ENCODE measurements at places on chromosomes 3 and 15. TPM values are rescaled to one million over a fixed set of nuclear protein-coding genes. Genes with fewer than 3 reads are reported as not detected.

DNA sequence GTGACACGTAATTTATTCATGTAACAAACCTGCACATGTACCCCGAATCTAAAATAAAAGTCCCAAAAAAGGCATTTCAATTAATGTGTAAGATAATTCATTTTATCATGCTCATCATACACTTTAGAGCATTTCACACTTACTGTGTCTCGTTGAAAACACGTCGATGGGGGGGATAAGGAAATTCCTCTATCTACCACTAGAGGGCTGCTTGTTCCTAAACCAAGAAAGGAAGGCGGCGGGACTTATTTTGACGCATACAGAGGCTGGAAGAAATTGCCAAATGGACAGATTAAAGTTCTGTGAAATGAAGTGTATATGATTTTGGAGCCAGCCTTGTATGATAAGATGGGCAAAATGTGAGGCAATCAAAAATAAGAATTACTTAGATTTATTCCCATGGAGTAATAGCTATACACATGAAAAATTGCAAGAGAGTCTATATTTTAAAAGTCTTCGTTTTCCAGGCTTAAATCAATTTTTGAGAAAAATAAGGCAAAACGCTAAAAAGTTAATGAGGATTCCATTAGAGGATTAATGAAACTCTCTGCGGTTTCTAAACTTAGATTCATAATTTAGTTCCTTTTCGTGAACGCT is 346.8 kb downstream of the CNTN3 start:
- peak; percentile 20 for DNase-seq
- no peaks in the 10 kb centered on the region for H3K4me1 ChIP-seq
- no peaks in the 10 kb centered on the region for H3K36me3 ChIP-seq
- no peaks in the 10 kb centered on the region for H3K27me3 ChIP-seq

Gene AMT
- polyA plus RNA-seq: 31.4 TPM

Gene GRAMD2A
- not detected for polyA plus RNA-seq

Gene DUOX2
- polyA plus RNA-seq: 0.35 TPM

Gene PLA2G4E
- not detected for polyA plus RNA-seq

DNA sequence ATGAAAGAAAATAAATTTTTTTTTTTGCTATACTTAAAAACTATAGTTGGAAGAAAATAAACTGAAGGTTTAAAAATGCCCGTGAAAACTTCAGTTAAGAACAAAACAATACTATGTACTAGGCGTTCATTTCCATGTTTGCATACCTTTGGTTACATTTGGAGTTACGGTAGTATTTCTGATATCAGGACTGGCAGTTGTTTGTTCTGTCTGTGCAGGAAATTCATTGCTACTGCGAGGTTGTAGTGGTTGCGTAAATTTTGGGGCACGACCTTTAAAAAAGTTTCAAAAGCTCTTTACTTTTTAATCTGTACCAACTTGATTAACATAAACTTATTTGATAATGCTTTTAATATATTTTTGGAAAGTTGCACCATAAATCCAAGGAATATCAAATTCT is 47.9 kb downstream of the ST3GAL6 start:
- H3K27ac ChIP-seq: no peak overlapping the region
- peaks cover 7% of the 10 kb centered on the region for H3K36me3 ChIP-seq
- DNase-seq: no peak
- H3K27me3 ChIP-seq: no peaks in the 10 kb centered on the region

- H3K4me1 ChIP-seq: peaks cover 4% of the 10 kb centered on the region
- no peak overlapping the region for H3K4me3 ChIP-seq
- H3K36me3 ChIP-seq: no peaks in the 10 kb centered on the region
- DNase-seq: no peak
Measured at GRCh38 chr15:67202991-67203390, 51.5 kb downstream of the AAGAB start.

- no peaks in the 10 kb centered on the region for H3K27me3 ChIP-seq
- no peak for DNase-seq
Measured at GRCh38 chr3:156518726-156519125, 36.2 kb downstream of the SSR3 start.

DNA sequence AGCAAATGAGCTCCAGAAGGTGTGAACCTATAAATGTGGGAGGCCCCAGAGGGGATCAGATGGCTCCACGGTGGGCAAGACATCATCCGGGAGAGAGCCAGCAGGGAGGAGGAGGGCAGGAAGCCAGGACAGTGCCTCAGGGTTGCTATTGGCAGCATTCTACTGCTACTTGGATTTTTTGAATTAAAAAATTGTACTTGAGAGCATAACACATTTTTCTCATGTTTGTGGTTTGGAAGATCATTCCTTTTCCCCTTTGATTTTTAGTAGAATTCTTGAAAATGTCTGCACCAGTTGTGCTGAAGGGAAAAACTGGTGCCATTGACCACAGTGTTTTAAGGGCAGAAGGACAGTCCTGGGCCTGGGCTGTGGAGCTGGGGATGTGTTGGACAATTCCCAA is 59.2 kb downstream of the LYZL4 start:
- no peak overlapping the region for H3K27ac ChIP-seq
- no peaks in the 10 kb centered on the region for H3K36me3 ChIP-seq
- no peaks in the 10 kb centered on the region for H3K27me3 ChIP-seq

Gene LMLN
- polyA plus RNA-seq: 2.2 TPM

- H3K27me3 ChIP-seq: no peaks in the 10 kb centered on the region
- H3K27ac ChIP-seq: no peak overlapping the region
- DNase-seq: no peak
- H3K4me3 ChIP-seq: no peak overlapping the region
- H3K36me3 ChIP-seq: no peaks in the 10 kb centered on the region
Measured at GRCh38 chr3:81218023-81218422, 543.4 kb downstream of the GBE1 start.

GRCh38 chr3:187741403-187742350 is 3.6 kb downstream of the BCL6 start:
- DNase-seq: peak; percentile 71
- no peaks in the 10 kb centered on the region for H3K27me3 ChIP-seq
- H3K27ac ChIP-seq: peak overlapping the region; percentile 99
- peak overlapping the region; percentile 20 for H3K4me3 ChIP-seq
- peaks cover 4% of the 10 kb centered on the region for H3K4me1 ChIP-seq

Gene IL5RA
- polyA plus RNA-seq: 0.35 TPM

Gene GABRA5
- polyA plus RNA-seq: not detected

DNA sequence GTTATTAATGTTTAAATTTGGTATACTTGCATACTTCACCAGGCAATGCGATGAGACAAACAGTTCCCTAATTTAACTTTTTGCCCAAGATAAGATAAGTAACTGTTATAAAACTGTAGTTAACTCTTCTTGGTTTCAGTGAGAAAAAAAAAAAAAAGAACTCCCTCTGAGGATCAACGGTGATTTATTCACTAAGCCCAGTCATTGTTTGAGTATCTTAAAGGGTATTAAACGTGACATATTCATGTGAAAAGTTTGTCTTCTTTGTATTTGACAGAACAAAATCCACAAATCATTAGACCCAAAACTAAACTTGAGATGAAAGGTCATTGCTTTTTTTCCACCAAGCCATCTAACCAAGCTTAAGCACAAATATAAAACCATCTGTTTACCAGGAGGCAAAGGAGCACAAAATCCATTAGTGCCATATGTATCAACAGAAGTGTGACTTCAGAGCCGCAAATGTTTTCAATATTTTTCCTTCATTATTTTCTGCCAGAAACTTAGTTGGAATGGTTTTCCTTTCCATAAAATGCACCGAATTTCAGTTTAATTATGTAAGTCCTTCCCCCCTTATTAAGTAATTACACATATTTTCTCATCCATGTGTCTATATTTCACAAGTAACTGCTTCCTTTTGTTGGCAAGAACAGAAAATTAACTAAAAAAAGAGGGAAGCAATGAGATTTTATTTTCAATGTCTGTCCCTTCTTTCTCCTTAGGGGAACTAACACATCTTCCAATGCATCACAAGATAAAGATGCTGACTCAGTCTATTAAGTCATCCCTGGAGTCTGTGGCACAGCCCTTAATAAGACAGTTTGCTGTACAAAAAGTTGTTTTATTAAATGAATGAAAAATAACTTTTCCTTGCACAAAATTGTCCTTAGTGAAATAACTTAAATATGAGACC is 92.2 kb upstream of the RAP2B start:
- H3K36me3 ChIP-seq: no peaks in the 10 kb centered on the region
- H3K27me3 ChIP-seq: no peaks in the 10 kb centered on the region
- H3K4me3 ChIP-seq: no peak overlapping the region
- DNase-seq: no peak

DNA sequence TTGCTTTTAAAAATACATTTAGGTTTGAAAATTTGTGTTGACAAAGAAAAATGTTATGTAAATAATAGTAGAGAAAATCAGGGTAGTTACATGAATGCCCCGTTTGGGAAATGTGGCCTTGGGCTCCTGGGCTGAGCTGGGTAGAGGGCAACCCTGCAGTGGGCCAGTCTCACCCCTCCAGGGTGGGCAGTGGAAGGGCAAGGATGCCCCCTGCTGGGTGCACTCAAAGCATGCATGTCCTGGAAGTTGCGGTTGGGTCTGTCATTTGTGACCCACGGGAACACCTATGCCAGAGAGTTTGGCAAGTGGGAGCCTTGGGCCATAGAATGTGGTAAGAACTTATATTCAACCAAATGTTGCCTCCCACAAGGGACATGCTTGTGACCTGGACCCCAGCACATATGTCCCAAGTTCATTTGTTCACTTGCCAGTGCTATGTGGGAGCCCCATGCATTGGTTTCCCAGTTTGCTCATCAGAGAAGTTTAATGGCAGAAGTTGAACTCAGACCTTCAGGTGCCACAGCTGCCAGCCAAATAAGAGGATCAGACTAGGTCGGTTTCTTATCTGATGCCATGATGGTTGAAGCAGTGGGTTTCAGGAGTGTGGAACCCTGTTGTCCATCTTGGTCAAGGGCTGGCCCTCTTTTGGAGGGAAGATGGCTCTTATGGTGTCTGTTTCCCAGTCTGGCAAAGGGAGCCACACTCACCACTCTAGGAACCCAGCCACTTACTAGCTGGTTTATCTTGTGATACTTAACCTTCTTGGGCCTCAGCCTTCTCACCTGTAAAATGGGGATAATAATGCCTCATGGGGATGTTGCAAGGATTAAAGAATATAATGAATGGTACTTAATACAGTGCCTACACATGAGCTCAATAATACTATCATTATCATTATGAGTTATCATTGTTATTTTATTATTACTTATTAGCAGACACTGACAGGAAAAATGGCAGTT is 2.5 kb upstream of the PLCB2 start:
- no peak overlapping the region for H3K4me3 ChIP-seq
- no peaks in the 10 kb centered on the region for H3K36me3 ChIP-seq
- peaks cover 14% of the 10 kb centered on the region for H3K4me1 ChIP-seq
- H3K27me3 ChIP-seq: no peaks in the 10 kb centered on the region

Gene SLC51A
- polyA plus RNA-seq: 1.2 TPM

DNA sequence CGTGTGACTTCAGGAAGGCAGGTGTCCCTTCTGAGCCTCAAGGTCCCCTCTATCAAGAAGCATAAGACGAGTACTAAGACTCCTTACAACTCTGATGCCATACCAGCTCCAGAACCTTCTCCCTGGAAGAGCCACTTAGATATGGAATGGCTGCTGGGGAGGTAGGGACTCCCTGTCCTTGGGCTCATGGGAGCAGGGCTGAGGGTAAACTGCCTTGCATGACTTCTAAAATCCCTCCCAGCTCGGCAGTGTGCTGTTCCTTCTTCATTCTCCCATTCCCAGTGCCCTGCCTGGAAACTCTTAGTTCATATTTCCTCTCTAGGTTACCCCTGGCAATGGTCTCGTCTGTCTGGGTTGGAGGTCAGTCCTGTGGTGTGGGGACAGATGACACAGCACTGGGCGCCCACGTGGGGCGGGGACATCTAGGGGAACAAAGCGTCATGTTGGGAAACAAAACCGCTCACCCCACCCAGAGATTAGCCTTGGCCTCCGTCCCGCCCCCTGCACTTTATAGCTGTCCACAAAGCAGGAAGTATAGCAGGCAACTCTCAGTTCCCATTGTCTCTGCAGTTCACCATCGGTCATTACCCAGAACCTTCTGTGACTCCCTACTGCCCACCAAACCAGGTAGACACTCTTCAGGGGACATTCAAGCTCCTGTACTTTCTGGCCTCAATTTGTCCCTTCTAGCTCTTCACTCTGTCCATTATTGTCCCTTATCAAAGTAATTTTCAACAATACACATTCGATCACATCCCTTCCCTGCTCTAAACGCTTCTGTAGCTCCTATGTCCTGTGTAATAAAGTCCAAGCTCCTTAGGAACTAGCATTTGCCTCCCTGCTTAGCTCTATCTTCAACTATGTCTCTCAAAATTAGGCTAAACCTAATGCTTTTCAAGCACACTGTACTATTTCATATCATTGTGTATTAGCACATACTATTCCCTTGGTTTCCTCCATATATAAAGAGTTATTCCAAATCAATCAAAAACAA is 73.8 kb downstream of the IQSEC1 start:
- no peaks in the 10 kb centered on the region for H3K27me3 ChIP-seq
- no peak for DNase-seq
- H3K4me3 ChIP-seq: no peak overlapping the region
- H3K27ac ChIP-seq: no peak overlapping the region
- H3K4me1 ChIP-seq: peaks cover 9% of the 10 kb centered on the region

- H3K4me1 ChIP-seq: no peaks in the 10 kb centered on the region
- no peaks in the 10 kb centered on the region for H3K36me3 ChIP-seq
- DNase-seq: no peak
- no peak overlapping the region for H3K4me3 ChIP-seq
- H3K27ac ChIP-seq: no peak overlapping the region
Measured at GRCh38 chr15:97528238-97528637, 432.3 kb upstream of the ARRDC4 start.

Gene SLC12A1
- polyA plus RNA-seq: 0.05 TPM

- no peak for DNase-seq
- H3K4me1 ChIP-seq: peaks cover 24% of the 10 kb centered on the region
- H3K4me3 ChIP-seq: no peak overlapping the region
- no peaks in the 10 kb centered on the region for H3K27me3 ChIP-seq
Measured at GRCh38 chr3:23829242-23829934, 23.6 kb downstream of the UBE2E1 start.

DNA sequence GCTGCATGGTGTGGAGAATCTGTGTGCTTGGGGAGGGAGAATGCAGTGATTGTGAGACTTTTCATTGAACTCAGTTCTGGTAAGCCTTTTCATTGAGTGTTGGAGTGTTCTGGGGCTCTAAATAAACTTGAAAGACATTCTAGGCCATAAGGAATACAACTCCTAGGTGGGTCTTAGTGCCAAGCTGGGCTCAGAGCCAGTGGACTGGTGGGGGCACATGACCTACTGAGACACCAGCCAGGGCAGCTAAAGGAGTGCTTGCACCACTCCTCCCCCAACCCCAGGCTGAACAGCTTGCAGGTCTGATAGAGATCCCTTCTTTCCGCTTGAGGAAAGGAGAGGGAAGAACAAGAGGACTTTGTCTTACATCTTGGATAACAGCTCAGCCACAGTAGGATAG is 21.7 kb upstream of the KPNA4 start:
- H3K4me3 ChIP-seq: no peak overlapping the region
- DNase-seq: no peak
- H3K36me3 ChIP-seq: no peaks in the 10 kb centered on the region
- H3K27me3 ChIP-seq: no peaks in the 10 kb centered on the region
- H3K4me1 ChIP-seq: no peaks in the 10 kb centered on the region

GRCh38 chr3:133093366-133093765 is 55.2 kb downstream of the TMEM108 start:
- H3K4me3 ChIP-seq: no peak overlapping the region
- no peak for DNase-seq
- H3K36me3 ChIP-seq: no peaks in the 10 kb centered on the region

Gene CHRNA5
- 2.9 TPM for polyA plus RNA-seq
